ENCODE measurements at places on chromosomes 1 and 21. TPM values are rescaled to one million over a fixed set of nuclear protein-coding genes. Genes with fewer than 3 reads are reported as not detected.

DNA sequence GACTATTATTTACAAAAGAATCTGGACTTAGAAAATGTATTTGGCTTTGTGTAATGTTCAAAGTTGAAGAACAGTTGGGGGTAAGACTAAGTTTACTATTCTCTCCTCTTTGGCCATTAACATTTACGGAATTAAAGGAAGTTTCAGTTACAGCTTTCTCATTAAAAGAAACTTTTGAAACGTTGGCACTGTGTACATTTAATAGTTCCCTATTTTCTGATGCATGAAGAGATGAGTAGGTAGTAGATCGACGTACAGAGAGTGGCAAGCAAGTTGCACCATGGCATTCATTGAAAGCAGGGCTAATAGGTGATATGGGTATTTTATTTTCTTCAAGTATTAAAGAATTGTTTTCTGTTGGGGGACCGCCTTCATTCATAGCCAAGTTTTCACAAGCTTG, 3.2 kb downstream of the ASPM start:
- no peak for DNase-seq

GRCh38 chr1:1065265-1065939, 8.7 kb downstream of the RNF223 start:
- DNase-seq, result no peak

GRCh38 chr1:16230744-16231143, 6.2 kb downstream of the CPLANE2 start:
- DNase-seq, result no peak

GRCh38 chr1:96418969-96419368, 302.6 kb upstream of the PTBP2 start:
- no peak for DNase-seq

DNA sequence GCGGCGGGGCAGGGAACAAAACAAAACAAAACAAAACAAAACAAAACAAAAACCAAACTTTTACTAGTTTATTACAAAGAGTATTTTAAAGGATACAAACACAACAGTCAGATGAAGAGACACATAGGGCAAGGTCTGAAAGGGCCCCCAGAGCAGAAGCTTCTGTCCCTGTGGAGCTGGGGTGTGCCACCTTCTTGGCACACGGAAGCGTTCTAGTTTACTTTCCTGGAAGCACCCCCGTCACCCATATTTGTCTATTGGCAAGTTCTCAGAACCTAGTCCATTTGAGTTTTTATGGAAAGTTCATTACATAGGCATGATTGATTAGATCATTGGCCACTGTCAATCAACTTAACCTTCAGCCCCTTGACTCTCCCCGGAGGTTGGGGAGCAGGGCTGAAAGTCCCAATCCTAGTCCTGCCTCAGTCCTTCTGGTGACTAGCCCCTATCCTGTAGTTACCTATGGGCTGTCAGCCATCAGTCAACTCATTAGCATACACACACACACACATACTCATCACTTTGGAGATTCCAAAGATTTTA, 380.4 kb downstream of the DPYD start:
- DNase-seq, result no peak

DNA sequence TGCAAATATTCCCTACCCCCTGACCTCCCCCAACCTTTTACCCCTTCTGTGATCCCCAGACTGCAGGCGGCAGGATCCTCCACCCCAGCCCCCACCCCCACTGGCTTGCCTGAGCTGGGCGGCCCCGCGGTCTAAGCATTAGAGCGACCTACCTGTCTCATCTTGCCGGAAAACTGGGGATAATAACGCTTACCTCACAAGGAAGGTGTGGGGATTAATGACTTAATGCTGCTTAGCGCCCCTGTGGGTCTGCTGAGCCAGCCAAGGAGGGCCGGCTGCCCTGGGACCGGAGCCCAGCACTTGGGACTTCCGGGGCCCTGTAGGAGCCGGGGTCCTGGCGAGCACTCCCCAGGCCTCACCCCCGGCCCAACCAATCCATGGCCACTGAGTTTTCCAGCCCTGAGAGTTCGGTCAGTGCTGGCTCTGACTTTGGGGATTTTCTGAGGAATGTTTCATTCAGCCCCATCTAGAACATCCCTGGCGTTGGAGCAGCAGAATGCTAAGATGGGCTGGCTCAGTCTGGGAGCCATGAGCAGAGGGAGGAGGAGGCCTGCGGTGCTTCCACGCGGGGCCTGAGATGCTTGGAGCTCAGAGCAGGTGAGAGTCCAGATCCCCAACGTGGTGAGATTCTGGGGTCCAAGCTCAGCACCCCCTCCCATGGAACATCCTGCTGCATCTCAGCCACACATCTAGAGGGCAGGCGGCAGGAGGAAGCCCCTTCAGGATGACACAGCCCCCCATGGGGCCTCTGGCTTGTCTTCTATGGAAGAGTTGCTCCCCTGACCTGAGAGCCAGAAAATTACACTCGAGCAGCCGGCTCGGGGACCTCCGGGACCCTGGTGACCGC, 97.9 kb downstream of the RIPK4 start:
- no peak for DNase-seq

DNA sequence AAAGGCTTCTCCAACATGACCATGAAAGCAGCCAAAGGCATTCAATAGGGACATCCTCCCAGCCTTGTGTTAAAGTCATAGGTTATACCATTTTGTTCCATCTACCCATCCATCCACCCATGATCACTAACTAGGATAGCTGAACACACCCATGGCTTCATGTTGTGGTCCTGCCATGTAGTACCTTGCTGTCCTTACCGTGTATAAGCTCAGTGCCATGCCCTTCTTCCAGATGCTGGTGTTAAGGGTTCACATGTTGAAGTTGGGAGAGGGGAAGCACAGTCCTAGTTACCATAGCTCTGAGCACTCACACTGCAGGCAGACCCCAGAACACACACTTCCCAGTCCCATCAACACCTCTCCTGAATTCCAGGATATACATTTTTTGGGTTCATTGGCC, 51.5 kb downstream of the ATP5PO start:
- DNase-seq, result no peak

DNA sequence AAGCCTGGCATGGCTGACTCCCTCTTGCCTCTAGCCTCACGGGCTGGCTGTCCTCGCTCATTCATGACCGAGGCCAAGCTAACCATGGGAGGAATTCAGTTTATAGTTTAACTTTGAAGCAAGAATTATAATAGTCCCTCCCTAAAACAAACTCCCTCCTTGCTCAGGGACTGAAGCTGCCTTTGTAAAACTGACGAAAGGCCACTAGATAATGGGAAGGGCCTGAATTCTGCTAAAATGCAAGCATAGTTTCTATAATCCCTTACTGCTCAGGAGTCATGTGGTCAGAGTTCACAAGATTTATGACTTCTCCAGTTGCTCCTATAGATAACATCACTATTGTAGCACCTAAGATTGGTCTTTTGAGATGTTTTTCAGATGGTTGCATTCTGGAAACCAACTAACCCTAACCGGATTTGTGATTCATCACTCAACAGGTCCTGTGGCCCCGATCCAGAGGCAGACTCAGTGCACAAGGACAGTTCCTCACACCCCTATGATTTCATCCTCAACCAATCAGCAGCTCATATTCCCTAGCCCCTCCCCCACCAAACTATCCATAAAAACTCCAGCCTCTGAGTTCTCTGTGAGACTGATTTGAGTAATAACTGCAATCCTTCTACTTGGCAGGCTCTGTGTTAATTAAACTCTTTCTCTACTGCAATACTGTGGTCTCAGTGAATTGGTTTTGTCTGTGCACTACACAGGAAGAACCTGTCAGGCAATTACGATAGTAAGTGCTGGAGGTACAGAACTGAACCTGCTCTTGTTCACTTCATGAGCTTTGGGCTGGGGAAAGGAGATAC, 26.4 kb downstream of the HHIPL2 start:
- peak; percentile 50 for DNase-seq

- DNase-seq, result no peak
Observed at GRCh38 chr1:186327331-186327730, 47.7 kb downstream of the TPR start.

DNA sequence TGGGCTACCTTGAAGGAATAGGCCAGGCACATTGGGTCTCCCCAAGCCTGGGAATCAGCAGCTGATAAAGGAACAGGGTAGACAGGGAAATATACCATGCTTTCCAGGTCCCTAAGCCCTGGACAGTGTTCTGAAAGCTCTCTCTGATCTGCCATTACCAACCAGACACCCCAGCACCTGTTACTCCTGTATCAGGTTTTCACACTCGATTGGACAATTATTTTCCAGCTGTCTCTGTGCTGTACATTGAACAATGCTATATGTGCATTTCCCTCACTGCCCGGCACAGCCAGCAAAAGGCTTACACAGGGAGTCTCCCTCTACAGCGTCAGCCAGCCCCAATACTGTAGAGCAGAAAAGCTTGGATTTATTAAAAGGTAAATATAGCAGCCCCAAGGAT, 4.7 kb downstream of the CFAP45 start:
- no peak for DNase-seq

DNA sequence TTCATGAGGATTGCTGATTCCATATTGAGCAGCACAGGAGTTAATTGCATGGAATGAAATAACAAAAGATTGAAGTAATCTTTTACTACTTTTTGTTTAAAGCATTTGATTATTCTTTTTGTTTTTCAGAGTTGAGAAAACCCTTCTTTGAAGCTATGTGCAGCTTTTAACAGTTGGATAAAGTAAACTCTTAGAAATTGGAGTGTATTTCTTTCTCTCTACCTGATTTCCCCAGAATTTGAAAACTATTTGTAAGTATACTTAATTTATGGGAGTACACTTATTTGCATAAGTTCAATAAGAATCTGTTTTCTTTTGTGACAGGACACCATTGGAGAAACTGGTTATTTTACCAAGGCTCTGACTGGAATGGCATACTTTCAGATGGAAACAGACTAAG, 133.6 kb downstream of the TRIM33 start:
- DNase-seq, result no peak

DNA sequence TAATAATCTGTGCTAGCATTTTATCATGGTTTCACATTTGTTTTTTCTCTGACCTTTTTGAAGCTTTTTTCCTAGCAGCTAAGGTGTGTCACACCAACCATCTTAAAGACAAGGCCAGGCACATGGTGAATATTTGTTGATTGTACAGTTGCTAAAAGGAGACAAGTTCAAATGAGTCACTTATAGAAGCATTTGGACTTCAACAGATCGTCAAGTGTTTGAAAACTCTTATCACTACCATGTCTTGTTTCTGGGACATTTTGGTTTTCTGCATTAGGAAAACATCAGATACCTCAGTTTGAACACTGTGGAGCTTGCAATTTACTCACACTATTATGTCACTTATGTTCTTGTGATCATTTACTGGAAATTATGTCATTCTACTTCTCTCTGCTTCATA, 407.3 kb downstream of the USP25 start:
- DNase-seq, result no peak

GRCh38 chr1:107110326-107110725, 30.5 kb upstream of the NTNG1 start:
- DNase-seq, result no peak

GRCh38 chr1:117061986-117062415, 1.9 kb downstream of the TTF2 start:
- peak; percentile 86 for DNase-seq

DNA sequence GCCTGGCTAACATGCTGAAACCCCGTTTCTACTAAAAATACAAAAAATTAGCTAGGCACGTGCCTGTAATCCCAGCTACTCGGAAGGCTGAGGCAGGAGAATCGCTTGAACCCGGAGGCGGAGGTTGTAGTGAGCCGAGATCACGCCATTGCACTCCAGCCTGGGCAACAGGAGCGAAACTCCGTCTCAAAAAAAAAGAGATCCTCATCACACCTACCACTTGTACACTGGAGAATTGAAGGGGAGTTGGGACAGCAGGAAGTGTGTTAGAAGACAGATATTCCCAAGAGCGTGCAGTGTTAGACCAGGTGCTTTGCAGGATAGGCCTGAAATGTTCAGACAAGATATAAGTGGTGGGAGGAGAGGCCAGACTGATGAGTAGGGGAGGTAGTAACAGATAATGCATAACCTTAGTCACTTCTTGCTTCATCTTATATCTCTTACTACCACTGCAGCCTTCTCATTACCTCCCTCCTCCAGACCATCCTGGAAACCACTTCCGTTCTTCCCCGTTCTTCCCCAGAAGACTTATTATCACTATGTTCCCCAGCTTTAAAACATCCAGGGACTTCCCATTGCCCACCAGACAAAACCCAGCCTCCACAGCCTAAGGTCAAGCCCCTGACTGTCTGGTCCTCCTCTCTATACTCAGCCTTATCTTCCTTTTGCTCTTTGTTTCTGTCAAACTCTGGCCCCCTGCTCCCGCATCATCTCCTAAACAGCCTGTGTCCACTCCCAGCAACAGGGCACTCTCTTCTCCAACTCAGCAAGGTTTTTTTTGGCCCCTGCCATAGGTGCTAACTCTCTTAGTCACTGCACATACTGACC, 21.3 kb downstream of the FAM20B start:
- DNase-seq, result no peak

- DNase-seq, result no peak
Observed at GRCh38 chr1:59549066-59549837, 252.4 kb downstream of the FGGY start.

DNA sequence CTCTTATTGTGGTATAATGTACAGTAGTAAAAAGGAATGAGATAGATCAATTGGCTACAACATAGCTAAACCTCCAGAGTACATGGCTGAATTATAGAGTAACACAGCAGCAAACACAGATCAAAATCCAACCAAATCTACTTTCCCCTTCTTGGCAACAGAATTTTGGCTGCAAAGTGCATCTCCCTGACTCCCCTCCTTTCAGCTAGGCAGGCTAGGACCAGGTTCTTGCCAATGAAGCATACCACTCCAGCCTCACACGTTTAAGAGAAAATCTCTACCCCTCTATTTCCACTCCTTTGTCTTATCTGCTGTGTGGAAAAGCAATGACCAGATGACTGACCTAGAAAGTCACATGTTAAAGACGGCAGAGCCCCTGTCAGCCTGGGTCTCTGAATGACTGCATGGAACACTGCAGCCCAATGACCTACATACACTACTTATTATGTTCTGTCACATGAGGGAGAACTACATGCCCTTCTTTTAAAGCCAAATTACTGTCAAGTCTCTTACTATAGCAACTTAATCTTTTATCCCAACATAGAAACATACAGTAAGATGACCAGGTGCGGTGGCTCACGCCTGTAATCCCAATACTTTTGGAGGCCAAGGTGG, 99.1 kb downstream of the HLCS start:
- DNase-seq, result no peak

DNA sequence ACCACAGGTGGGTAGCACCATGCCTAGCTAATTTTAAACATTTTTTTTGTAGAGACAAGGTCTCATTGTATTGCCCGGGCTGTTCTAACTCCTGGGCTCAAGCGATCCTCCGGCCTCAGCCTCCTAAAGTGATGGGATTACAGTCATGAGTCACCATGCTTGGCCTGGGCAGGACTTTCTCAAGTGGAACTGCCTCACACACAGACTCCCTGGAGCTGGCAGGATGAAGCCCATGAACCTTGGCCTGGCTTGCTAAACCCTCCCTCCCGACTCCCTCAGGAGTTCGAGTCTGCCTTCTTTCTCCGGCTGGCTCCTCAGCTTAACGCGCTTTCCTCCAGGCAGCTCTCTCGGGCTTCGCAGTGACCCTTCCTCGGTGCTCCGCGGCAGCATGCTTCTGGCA, 7.7 kb upstream of the ECE1 start:
- peak; percentile 67 for DNase-seq

- peak; percentile 90 for DNase-seq
Observed at GRCh38 chr1:108719656-108720435, 7.1 kb downstream of the FNDC7 start.

NBPF20 gene
- 3.3 TPM for total RNA-seq

CACNA1E gene
- total RNA-seq, result 0.02 TPM

LCE1A gene
- not detected for total RNA-seq

SHISAL2A gene
- 0.15 TPM for total RNA-seq

LPAR3 gene
- total RNA-seq, result 3.6 TPM

LRRC53 gene
- not detected for total RNA-seq

FCRL1 gene
- total RNA-seq, result not detected

ANKRD34A gene
- 0.59 TPM for total RNA-seq
